ENCODE measurements at places on chromosomes 4 and X. TPM values are rescaled to one million over a fixed set of nuclear protein-coding genes. Genes with fewer than 3 reads are reported as not detected.

FAM149A gene
- polyA plus RNA-seq: not detected

CCNI gene
- polyA plus RNA-seq: 85.1 TPM

GRCh38 chr4:94305466-94306225 lies 37.0 kb downstream of the HPGDS start:
- DNase-seq: no peak

- DNase-seq: no peak
These were observed 20.4 kb upstream of the DCTD start for GRCh38 chr4:182937268-182938204.

TBC1D9 gene
- polyA plus RNA-seq: 12.0 TPM

DNA sequence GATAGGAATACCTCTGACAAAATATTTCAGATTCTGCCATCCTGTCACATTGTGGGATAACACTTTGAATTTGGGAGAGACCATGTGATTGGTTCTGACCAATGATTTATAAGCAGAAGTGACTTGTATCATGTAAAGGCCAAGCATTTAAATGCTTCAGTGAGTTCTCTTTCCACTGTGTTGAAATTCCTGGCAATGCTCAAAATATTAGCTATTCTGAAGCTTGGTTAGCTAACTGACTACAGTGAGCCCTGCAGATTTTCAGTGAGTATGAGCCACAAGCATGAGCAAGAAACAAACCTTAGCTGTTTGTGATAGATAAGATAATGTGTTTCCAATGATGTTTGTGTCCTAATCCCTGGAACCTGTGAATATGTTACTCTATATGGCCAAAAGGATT lies 562.8 kb upstream of the AADAT start:
- no peak for DNase-seq

- DNase-seq: no peak
These were observed 32.5 kb downstream of the FRMPD4 start for GRCh38 chrX:12170755-12171154.

Measured in BJ (cell line).